Natural killer cell treated with Interleukin-12 subunit alpha and Interleukin-12 subunit beta and Interleukin-15 and Interleukin-18, amount 100 ng/mL, for 72 hours (primary cell): ENCODE measurements at places on chromosomes 5 and 9. TPM values are rescaled to one million over a fixed set of nuclear protein-coding genes. Genes with fewer than 3 reads are reported as not detected.

Gene ARID3C
- not detected for total RNA-seq

Gene JADE2
- total RNA-seq: 70.8 TPM

Gene NEUROG1
- total RNA-seq: not detected

Gene DHFR
- total RNA-seq: 73.8 TPM

Gene CER1
- total RNA-seq: not detected

DNA sequence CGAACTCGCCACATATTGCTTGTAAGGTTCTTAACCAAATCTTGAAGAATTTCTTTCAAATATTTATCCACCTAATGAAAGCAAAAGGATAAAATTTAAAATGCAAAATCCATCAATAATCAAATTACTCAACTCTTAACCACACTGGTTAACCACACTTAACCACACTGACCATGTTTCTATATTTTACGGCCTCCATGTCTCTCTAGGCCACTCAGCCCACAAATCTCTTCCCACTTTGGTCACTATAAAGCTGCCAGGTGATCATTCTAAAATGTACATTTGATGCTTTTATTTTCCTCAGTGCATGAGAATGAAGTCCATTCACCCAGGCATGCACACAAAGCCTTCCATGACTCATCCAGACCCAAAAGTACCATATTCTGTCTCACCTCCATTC lies 56.4 kb upstream of the OR2K2 start:
- H3K4me3 ChIP-seq: no peak overlapping the region
- H3K27ac ChIP-seq: no peak overlapping the region
- no peaks in the 10 kb centered on the region for H3K27me3 ChIP-seq
- H3K36me3 ChIP-seq: peaks cover 26% of the 10 kb centered on the region
- no peak for DNase-seq
- no peaks in the 10 kb centered on the region for H3K4me1 ChIP-seq

DNA sequence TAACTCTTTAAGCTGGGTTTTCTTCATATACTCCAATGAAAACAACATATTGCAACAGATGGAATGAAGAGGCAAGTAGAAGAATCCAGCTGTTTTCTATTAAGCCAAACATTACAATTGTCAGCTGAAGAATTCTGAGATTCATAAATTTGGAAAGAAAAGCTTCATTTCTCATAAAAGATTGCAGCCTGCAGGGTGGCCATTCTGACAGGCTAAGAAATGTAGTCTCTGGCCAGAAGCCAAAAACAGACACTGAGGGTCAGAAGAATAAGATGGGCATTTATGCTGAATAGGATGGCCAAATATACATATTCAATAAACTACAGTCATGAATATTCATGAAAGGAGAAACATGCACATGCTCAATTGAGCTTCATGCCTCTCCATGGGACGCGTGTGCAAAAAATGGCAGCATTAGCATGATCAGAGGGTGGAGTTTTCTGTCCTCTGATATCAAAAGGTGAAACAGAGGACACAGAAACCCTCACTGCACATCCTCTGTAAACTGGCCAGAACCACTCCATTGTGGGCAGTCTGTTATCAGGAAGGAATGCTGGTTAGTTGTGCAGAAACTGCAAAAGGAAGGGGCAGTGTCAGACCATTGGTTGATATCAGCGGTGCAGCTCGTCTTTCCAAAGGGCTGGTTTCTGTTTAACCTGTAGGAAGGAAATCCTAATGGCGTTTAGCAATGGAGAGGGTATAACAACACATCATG lies 50.2 kb downstream of the FXN start:
- no peak overlapping the region for H3K4me3 ChIP-seq
- H3K36me3 ChIP-seq: no peaks in the 10 kb centered on the region
- no peaks in the 10 kb centered on the region for H3K4me1 ChIP-seq
- H3K27me3 ChIP-seq: no peaks in the 10 kb centered on the region
- no peak overlapping the region for H3K27ac ChIP-seq

- H3K36me3 ChIP-seq: no peaks in the 10 kb centered on the region
- peaks cover 8% of the 10 kb centered on the region for H3K27me3 ChIP-seq
- no peak for DNase-seq
- peaks cover 14% of the 10 kb centered on the region for H3K4me1 ChIP-seq
- H3K4me3 ChIP-seq: peak overlapping the region; percentile 73
These were observed 64.7 kb downstream of the FRMD3 start for GRCh38 chr9:83473488-83473971.

DNA sequence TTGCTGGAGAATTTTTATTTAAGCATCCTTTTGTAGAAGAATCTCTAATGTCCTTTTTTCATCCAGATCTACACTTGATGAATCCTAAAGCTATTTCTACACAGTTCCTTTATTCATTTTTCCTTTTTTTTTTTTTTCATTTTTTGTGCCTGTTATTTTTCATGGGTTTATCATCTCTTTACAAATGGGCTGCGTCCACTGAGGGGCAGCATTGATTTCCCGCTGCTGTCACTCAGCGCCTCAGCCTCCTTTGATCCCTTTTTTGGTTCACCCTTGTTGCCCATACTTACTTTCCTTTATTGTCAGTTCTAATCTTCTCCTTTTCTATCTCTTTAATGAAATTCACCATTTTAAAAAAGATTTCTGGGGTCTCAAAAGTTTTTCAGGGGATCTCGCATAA lies 5.7 kb upstream of the MSMP start:
- H3K27ac ChIP-seq: no peak overlapping the region
- H3K36me3 ChIP-seq: no peaks in the 10 kb centered on the region
- peaks cover 25% of the 10 kb centered on the region for H3K4me1 ChIP-seq
- no peak overlapping the region for H3K4me3 ChIP-seq
- H3K27me3 ChIP-seq: no peaks in the 10 kb centered on the region

DNA sequence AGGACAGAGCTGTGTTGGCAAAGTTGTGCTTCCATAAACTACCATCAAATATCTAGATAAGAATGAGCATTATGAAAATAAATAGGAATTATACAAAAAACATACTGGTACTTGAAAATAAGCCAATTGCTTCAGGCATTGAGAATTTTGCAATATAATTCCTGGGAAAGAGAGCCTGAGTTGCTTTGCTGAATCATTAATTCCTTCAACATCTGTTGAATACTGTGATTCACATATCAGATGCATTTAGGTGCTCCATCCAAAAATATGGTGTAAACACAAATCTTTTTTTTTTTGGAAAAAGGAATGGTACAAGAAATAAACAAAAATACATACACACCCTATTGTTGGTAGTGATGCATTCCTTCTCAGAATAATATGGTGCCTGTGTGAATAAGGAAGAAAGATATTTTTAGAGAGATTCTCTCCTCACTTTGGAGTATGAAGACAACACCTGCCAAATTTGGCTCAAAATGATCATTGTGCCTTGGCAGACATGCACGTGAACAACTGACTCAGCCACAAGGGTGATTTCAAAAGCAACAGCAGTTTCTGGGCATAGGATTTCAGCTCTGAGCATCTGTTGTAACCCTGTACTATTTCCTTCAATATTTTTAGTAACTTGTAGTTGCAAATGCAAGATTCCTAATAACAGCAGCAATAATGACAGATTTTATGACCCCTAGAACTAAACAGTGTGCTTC lies 96.7 kb downstream of the CAVIN4 start:
- H3K4me1 ChIP-seq: no peaks in the 10 kb centered on the region
- H3K27ac ChIP-seq: no peak overlapping the region
- no peak for DNase-seq

DNA sequence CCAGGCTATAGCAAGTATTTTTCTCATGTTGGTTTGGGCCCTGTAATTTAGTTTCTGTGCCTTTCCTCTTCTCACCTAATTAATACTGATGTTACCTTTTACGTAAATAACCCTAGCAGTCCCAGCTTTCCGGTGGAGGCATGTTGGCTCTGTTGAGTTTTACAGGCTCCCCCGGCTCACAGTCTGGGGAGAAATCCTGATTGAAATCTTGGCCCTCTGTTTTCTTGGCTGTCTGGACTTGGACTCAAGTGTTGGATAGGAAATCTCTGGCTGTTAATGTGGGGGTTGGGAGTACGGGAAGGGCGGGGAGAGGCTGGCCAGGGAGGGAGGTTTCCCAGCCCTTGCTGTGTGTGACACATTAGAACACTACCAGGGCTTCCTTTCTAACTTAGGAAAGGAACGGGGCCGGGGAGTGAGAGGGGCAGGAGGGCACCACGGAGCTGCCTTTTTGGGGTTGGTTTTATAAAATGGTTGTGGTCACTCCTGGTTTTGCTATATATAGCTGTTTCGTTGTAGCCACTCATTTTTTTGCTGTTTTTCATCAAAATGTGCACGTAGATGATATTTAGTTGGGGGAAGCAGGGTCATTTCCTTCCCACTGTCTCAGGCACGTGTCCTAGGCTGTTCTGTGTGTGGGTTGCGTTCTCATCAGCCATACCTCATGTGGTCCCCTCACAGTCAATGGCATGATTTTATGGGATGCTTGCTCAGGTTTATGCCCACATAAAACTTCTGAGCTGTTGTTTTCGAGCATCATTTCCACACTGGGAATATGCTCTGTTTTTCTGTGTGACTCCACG lies 11.0 kb downstream of the TRIO start:
- no peak overlapping the region for H3K27ac ChIP-seq
- H3K4me1 ChIP-seq: peaks cover 17% of the 10 kb centered on the region
- H3K36me3 ChIP-seq: no peaks in the 10 kb centered on the region
- DNase-seq: no peak

DNA sequence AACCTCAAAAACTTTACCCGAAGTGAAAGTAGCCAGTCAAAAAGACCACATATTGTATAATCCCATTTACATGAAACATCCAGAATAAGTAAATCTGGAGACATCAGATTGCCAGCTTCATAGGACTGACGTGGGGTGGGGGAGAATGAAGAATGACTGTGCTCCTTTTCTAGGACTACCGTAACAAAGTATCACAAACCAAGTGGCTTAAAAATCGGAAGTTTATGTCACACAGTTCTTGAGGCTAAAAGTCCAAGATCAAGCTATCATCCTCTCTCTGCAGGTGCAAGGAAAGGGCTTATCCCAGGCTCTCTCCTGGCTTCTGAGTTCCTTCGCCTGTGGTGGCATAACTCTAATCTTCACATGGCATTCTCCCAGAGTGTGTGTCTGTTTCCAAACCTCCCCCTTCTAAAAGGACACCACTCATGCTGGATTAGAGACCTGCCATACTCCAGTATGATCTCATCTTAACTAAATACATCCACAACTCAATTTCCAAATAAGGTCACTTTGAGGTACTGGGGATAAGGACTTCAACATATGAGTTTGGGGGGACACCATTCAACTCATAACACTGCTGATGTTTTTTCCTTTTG lies 25.5 kb downstream of the ADAM19 start:
- H3K4me1 ChIP-seq: peaks cover 52% of the 10 kb centered on the region
- no peaks in the 10 kb centered on the region for H3K27me3 ChIP-seq
- H3K27ac ChIP-seq: peak overlapping the region; percentile 86
- no peak for DNase-seq
- H3K4me3 ChIP-seq: peak overlapping the region; percentile 34
- peaks cover 51% of the 10 kb centered on the region for H3K36me3 ChIP-seq

DNA sequence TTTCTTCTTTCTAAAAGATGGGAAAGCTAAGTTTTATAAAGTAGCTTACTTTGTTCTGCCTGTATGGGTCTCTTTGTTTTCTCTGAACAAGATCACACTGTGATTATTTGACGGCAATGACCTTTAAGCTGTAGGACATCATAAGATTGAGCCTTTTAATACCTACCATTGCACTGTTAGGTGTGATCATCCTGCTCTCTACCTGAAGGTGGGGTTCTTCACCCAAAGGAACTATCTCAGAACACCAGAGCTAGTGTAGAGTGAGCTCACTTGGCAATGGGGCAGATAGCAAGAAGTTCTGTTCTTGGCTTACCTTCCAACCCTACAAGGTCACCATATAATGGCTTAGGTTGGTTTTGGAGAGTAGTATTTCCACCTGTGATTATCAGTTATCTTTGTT lies 200.2 kb downstream of the SPATA31D1 start:
- peaks cover 6% of the 10 kb centered on the region for H3K4me1 ChIP-seq
- no peak overlapping the region for H3K4me3 ChIP-seq
- H3K27me3 ChIP-seq: no peaks in the 10 kb centered on the region
- no peak overlapping the region for H3K27ac ChIP-seq
- no peak for DNase-seq
- peaks cover 2% of the 10 kb centered on the region for H3K36me3 ChIP-seq

DNA sequence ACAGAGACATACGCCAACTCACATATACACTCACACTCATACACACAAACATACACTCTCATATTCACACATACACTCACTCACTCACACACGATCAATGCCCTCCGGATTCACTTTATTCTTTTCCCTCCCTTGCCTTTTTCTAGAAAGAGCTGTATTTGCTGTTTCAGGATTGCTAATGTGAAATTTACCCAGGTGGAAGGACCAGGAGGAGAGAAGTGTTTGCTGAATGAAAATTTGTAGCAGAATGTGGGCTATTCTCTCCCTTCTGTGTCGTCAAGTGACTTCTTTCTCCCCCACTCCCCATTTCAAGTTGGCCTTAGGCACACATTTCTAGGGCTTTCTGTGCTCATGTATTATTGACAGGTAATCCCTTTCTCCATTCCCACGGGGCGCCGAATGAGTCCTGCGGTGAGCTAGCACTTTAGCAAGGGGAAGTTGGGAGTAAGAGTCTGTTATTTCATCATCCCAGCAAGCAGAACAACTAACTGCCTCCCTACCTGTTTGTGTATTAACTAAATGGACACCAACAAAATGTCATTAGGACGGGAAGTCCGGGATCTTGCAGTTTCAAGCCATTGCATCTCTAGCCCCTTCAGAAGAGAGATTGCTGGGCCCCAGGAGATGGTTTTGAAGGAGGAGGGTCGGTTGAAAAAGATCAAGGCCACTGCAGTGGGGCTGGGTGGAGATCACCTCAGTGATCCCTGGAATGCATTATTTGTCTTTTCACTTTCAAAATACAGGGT lies 97.1 kb upstream of the TAF11L2 start:
- no peaks in the 10 kb centered on the region for H3K36me3 ChIP-seq
- no peaks in the 10 kb centered on the region for H3K27me3 ChIP-seq
- H3K27ac ChIP-seq: no peak overlapping the region
- DNase-seq: no peak
- no peaks in the 10 kb centered on the region for H3K4me1 ChIP-seq
- no peak overlapping the region for H3K4me3 ChIP-seq

DNA sequence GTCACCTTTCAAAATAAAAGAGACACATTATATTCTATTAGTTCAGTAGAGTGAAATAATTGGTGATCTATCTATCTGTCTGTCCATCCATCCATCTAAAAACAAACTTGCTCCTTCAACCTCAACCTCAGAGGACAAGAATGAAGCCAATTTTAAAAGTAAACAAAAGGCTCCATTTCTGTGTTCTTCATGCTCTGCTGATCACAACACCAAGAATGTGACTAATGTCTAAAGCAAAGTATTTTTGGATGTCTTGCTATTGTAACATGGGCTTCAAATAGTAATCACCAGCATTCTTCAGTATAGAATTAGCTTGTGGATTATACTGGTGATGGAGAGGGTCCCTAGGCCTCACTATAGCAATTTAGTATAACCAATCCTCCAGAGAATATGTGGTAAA lies 1304.4 kb downstream of the MAT2B start:
- no peak overlapping the region for H3K4me3 ChIP-seq
- DNase-seq: no peak
- H3K4me1 ChIP-seq: no peaks in the 10 kb centered on the region
- no peak overlapping the region for H3K27ac ChIP-seq

- H3K4me3 ChIP-seq: no peak overlapping the region
- H3K27me3 ChIP-seq: no peaks in the 10 kb centered on the region
- no peaks in the 10 kb centered on the region for H3K36me3 ChIP-seq
- DNase-seq: no peak
- H3K27ac ChIP-seq: no peak overlapping the region
These were observed 19.3 kb downstream of the KYAT1 start for GRCh38 chr9:128862401-128862851.
